ENCODE measurements at places on chromosomes 5 and 9. TPM values are rescaled to one million over a fixed set of nuclear protein-coding genes. Genes with fewer than 3 reads are reported as not detected.

PWWP2A gene
- 16.6 TPM for total RNA-seq

DNA sequence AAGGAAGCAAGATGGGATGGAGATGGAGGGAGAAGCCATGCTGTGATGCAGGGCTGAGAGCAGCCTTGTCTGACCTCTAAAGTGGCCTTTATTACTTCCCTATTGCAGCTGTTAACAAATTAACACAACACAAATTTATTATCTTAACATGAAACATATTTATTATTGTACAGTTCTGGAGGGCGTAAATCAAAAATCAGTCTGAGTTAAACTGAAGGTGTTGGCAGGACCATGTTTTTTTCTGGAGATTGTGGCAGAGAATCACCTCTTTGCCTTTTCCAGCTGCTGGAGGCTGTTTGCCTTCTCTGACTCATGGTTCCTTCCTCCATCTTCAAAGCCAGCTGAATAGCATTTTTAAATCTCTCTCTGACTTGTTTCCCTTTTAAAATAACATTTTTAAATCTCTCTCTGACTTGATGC, 7.2 kb upstream of the MCC start:
- no peak for DNase-seq

DNA sequence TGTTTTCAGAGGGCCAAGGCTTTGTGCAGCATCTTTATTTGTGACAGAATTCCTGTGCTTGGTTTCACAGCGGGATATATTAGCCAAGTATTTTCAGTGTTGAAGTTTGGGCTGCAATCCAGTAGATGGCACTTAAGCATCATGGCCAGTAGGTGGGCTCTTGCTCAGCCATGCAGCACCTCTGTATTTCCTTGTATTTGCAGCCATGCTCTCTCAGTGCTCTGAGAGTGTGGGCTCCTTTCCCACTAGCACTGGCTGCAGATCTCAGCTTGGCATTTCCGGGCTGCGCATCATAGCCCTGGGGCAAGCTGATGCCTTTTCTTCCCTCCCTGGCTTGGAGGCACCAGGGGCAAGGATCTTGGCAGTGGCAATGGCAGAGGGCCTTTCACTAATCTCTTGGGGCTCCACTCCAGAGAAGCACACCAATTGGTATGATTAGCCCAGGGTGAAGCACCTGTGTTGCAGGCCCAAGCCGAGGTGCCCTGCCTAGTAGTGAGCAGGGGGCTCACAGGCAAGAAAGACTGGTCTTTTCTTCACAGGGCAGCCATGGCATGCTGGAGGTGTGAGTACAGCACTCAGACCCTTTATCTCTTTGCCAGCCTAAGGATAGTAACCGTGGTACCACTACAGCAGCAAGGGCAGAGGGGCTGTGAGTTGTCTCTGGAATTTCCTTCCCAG, 48.3 kb downstream of the SLCO6A1 start:
- no peak for DNase-seq

RANBP17 gene
- total RNA-seq, result 4.2 TPM

GRCh38 chr9:129317179-129318011, 139.3 kb upstream of the IER5L start:
- DNase-seq, result no peak

IER5L gene
- total RNA-seq, result 10.7 TPM

- DNase-seq, result no peak
Measured at GRCh38 chr5:38752622-38753021, 93.2 kb upstream of the OSMR start.

All from foreskin keratinocyte (primary cell).